ENCODE measurements at places on chromosomes 7 and 10. TPM values are rescaled to one million over a fixed set of nuclear protein-coding genes. Genes with fewer than 3 reads are reported as not detected.

Gene OPN4
- not detected for total RNA-seq

Gene CELF2
- 2.0 TPM for total RNA-seq

Gene MCMBP
- 46.9 TPM for total RNA-seq

Gene PRF1
- total RNA-seq, result not detected
